ENCODE measurements at places on chromosomes 13 and 19. TPM values are rescaled to one million over a fixed set of nuclear protein-coding genes. Genes with fewer than 3 reads are reported as not detected.

- no peak for DNase-seq
Observed at GRCh38 chr19:50668416-50668815, 19.2 kb downstream of the C19orf81 start.

DNA sequence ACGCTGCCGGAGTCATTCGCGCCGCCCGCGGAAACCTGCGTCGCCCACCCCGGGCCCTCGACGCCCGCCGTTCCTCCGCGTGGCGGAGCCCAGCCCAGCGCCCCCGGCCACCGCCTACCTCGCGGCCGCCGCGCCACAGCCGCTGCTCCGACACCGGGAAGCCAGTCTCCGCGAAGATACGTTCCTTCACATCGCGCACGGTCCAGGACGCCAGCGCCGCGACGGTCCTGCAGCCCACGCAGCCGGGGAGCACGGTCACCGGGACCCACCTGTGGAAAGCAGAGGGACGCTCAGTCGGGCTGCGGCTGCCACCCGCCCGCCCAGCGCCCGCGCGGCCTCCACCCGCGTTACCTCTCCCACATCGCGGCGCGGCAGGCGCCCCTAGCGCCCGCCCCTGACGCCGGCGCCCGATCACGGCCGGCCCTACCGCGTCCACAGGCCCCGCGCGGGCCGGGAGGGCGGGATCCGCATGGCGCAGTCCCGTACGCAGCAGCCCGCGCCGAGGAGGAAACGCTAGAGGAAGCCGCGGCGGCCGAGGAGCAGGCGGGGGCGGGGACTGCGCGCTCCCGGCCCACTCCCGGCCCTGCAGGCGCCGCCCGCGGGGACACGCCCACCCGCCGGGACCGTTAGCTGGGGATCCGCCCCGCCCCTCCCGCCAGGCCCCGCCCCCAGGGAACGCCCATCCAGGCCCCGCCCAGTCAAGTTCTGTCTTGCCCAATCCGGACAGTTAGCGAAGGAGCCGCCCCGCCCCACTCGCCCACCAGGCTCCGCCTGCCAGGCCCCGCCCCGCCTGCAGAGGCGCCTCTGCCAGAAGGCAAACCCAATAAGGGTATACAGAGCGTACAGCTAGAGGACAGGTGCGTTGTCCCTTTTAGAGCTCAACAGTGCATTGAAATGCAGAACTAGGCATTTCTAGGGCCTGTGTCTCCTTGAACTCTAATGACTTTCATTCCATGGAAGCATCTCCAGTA lies 58.2 kb downstream of the SACS start:
- peak; percentile 82 for DNase-seq

- DNase-seq = no peak
Observed at GRCh38 chr19:19119325-19120237, 18.7 kb downstream of the TMEM161A start.

GRCh38 chr13:98484289-98485219 lies 92.4 kb downstream of the STK24 start:
- DNase-seq = peak; percentile 71

DNA sequence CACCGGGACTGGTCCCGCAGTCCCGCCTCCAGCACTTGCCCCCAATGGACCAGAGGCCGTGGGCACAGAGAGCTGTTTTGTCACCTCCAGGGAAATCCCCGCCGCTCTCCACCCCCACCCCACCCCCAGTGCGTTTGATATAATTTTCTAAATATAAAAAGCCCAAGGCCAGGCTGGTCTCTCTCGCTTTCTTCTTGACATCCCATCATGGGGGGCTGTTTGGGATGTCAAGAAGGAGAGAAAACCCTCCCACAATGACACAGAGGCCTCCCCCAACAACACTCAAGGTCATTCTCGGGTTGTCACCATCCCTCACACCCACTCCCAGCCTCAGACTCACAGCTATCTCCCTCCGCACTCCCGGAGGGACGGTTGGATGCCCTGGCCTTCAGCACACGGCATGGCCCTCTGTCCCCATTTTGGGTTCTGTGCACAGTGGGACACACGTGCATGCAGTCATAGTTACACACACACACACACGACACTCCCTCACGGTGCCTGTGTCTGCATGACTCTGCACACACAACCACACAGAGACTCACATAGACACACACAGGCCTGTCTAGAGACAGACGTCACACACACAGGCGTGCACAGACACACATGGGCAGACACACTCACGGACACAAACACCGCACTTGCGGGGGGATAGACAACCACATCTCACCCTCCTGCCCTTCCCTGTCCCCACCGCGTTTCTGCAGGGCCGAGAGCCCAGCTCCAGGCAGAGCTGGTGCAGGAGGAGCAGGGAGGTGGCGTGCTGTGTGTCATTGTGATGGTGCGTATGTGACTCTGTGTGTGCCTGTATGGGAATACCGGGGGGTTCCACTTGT lies 4.8 kb upstream of the NFIC start:
- no peak for DNase-seq

The RBM26 gene
- 82.0 TPM for polyA plus RNA-seq

DNA sequence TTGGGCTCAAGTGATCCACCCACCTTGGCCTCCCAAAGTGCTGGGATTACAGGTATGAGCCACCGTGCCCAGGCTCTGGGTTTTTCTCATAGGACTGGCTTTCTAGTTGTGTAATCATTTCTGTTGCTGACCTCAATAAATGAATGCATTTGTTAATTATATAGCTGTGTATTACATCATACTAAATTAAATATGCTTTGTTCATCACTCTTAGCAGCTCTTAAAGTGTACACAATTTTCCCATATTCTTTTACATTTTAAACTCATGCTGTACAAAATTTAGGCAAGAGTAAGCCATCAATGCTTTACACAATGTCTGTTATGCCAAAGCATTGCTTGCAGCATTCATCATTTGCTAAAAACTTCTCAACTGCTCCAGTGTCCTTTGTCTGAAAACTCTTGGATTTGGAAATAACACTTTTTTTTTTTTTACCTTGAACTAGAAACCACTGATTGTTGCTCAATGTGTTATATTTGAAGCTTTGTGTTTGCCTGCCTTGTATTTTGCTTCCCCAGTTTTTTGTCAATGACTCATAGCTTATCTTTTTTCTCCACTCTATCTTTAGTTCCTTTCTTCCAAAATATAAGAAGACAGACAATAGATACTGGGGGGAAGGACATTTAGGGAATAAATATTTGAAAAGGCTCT lies 31.4 kb downstream of the CCDC122 start:
- no peak for DNase-seq

The PRMT1 gene
- 212 TPM for polyA plus RNA-seq

The FOXO1 gene
- 15.8 TPM for polyA plus RNA-seq

DNA sequence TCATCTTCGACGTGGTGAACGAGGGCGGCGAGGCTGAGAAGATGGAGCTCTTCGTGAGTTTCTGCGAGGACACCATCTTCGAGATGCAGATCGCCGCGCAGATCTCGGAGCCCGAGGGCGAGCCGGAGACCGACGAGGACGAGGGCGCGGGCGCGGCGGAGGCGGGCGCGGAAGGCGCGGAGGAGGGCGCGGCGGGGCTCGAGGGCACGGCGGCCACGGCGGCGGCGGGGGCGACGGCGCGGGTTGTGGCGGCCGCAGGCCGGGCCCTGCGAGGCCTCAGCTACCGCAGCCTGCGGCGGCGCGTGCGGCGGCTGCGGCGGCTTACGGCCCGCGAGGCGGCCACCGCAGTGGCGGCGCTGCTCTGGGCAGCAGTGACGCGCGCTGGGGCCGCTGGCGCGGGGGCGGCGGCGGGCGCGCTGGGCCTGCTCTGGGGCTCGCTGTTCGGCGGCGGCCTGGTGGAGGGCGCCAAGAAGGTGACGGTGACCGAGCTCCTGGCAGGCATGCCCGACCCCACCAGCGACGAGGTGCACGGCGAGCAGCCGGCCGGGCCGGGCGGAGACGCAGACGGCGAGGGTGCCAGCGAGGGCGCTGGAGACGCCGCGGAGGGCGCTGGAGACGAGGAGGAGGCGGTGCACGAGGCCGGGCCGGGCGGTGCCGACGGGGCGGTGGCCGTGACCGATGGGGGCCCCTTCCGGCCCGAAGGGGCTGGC lies 52.6 kb downstream of the MAP4K1 start:
- no peak for DNase-seq

The ICAM1 gene
- polyA plus RNA-seq = 5.8 TPM

DNA sequence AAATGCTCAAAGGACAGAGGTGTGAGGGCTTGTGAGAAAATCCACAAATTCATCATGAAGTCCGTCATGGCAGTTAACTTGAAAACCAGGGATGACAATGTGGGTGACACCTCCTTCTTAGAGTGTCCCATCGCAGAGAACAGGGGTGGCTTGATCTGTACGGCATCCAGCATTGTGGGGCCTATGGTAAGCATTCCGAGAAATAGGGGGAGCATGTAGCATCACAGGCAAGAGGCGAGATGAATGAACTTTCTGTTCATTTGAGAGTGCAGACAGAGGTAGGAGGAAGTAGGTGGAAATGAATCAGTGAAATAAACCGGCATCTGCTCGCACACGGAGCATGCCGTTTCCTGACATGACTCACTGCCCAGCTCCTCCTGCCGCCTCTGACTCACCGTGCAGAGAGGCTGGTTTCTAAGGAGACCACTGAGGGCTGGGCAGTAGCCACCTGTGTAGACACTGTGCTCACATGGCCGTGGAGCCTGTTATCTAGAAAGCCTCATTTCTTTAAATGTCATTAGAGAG lies 339.0 kb downstream of the RFC3 start:
- no peak for DNase-seq

The ZNF382 gene
- 8.9 TPM for polyA plus RNA-seq

GRCh38 chr13:78660495-78660857 lies 1.5 kb upstream of the OBI1 start:
- DNase-seq = no peak

DNA sequence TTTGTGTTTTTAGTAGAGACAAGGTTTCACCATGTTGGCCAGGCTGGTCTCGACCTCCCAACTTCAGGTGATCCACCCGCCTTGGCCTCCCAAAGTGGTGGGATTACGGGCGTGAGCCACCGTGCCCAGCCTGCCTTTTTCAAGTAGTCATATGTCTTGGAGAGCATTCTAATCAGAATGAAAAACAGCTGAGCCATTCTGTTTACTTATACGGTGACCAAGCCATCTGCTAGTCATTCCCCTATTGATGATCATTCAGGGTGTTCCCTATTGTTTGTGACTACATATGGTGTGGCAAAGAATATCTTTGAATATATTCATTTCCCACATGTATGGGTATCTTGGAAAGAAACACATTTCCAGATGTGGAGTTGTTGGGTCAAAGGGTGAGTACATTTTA lies 17.2 kb downstream of the BLOC1S3 start:
- DNase-seq = no peak

- DNase-seq = no peak
Observed at GRCh38 chr19:34353546-34353945, 11.4 kb upstream of the GPI start.

DNA sequence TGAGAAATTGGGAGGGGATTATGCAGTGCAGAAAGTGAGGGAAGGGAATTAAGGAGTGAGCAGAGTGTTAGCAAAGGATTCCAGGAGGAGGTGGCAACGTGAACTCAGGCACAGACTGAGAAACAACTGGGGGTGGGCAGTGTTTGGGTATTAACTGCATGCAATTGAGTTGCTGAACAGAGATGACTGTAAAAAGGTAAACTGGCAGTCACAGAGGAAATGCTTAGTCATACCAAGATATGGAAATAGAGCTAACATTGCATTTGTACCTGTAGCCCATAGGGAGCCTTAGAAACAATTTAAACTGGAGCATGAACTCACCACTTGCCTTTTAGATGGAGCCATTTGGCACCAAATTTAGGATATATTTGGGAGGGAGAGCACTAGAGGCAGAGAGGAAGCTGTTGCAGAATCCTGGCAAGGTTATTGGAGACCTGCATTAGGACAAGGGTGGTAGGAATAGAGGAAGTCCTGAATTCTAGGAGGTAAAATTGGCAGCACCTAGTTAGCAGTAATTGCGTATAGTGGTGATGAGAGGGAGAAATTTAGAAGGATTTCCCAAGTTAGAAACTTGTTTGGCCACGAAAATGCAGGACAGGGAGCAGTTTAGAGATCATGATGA lies 100.6 kb upstream of the FRY start:
- no peak for DNase-seq

- DNase-seq = no peak
Observed at GRCh38 chr13:43876366-43876765, 3.2 kb downstream of the CCDC122 start.

GRCh38 chr19:6023085-6023682 lies 45.2 kb upstream of the RANBP3 start:
- DNase-seq = no peak

The DIRAS1 gene
- polyA plus RNA-seq = 3.6 TPM

DNA sequence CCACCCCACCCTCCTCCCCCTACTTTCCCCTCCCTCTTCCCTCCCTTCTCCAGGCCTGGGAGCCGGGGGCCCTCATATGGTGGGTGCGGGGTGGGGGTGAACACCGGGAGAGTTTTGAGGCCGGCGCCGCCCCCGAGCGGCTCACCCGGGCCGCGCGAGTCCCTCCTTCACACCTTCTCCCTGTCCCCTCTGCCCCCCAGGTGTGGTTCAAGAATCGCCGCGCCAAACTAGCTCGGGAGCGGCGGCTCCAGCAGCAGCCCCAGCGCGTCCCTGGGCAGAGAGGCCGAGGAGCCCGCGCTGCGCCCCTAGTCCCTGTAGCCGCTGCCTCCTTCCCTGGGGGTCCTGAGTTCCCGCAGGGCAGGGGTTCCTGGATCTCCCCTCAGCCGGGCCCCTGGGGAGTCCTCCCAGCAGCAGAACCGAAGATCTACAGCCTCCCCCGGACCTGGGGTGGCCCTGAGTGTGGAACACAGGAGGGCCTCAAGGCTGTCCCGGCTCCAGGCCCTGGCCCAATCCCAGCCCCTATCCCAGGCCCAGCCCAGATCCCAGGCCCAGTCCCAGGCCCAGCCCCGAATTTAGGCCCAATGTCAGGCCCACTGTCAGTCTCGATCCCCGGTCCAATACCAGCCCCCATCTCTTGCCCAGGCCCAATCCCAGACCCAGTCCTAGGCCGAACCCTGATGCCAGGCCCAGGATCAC lies 1.7 kb downstream of the TPRX2 start:
- no peak for DNase-seq

The S1PR4 gene
- polyA plus RNA-seq = 0.30 TPM

DNA sequence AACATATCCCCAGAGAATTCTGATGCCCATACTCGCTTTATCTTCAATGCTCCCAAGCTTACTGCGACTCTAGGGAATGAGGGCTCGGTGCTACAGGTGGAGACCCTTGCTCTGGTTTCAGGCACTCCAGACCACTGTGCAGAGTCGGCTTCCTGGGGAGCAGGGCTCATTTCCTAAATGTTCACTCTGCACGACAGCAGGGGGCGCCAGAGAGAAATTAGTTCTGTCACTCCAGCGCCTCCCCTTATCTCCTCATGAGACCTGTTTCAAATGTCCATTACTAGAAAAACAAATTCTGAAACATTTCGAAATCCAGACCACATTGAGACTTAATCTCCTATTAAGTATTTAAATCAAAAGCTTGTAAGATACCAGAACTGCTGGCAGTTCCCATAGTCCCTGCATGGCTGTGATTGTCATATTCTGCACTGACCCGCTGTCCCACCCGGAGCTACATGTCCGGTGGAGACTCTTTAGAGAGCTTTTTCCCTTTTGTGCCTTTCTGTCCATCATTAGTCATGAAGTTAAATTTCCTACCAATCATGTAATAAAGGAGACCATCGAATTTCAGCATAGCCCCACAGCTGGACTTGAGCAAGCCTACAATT lies 22.4 kb downstream of the EPSTI1 start:
- no peak for DNase-seq

- no peak for DNase-seq
Observed at GRCh38 chr13:31686670-31687425, 52.5 kb upstream of the RXFP2 start.

Measured in left renal pelvis (tissue), 4 donors.